CD4-positive, alpha-beta T cell (primary cell): ENCODE measurements at places on chromosomes 5 and 9.

GRCh38 chr9:91415290-91415689 is 8.3 kb downstream of the NFIL3 start:
- DNase-seq, result no peak

GRCh38 chr5:175685701-175686350 is 28.0 kb downstream of the HRH2 start:
- DNase-seq, result no peak

DNA sequence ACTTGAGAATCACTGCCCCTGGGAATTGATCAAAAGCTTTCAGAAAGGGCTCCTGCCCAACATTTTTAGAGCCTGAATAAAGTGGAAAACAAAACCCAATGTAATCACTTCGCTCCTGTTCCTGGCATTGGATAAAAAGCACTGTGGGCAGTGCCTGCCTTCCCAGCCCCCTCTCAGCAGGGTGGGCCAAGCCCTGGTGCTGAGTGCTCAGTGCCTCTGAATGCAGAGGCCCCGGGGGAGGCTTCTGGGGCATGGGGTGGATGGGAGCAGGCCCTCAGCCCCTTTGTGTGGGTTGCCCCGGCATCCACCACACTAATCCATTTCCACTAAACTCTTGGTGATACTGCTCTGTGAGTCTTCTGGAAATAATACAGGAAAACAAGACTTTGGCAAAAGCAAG is 55.6 kb downstream of the CFAP90 start:
- DNase-seq, result no peak

- DNase-seq, result no peak
Measured at GRCh38 chr5:1665803-1666202, 133.8 kb downstream of the MRPL36 start.

DNA sequence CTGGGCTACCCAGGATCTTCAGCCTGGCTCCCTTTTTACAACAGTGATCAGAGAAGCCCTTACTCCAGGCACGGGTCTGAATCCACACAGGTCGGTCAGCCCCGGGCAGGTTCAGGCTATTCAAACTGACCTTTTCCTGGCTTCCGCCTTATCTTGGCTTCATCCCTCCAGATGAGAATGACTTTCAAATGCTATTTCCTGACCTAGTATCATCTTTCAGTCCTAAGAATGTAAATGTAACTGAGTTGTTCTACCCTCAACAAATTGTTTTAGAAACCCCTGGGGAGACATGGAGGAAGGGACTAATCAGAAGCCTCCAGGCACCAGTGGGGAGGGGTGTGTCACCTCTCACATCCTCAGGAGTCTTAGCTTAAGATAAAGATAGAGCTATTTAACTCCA is 213.2 kb downstream of the EPB41L4A start:
- no peak for DNase-seq
